Thoracic aorta (tissue), 2 donors: ENCODE measurements at places on chromosomes 16 and 17.

DNA sequence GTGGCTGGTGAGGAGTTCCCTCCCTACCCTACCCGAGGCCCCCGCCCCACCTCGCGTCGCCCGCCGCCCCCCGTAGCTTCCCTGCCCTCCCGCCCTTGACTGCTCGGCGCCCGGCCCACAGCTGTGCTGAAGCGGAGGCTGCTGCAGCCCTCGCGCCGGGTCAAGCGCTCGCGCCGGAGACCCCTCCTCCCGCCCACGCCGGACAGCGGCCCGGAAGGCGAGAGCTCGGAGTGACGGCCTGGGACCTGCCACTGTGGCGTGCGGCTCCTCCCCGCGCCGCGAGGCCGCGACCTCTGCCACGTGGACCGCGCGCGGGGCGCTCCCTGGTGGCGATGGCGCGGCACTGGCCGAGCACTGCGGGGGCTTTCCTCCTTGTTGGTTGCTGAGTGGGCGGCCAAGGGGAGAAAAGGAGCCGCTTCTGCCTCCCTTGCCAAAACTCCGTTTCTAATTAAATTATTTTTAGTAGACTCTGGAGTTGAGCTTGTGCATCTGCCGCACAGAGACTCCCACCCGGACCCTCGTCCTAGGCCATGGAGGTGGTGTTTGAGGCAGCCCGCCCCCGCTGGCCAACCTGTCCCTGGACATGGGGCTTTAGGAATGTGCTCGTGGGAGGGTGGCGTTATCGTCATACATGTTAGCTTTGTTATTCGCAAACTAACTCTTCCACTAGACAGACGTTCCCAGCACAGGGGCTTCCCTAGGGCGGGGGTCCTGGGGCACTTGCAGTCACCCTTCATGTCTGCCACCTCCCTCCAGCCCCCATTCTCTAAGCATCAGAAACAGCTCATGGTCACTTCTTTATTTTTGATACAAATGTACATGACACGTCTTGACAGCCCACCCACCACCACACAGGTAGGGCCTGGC, 4.4 kb downstream of the TP53I13 start:
- peak overlapping the region; percentile 70 for H3K4me3 ChIP-seq
- no peak overlapping the region for H3K27ac ChIP-seq
- no peaks in the 10 kb centered on the region for H3K27me3 ChIP-seq

DNA sequence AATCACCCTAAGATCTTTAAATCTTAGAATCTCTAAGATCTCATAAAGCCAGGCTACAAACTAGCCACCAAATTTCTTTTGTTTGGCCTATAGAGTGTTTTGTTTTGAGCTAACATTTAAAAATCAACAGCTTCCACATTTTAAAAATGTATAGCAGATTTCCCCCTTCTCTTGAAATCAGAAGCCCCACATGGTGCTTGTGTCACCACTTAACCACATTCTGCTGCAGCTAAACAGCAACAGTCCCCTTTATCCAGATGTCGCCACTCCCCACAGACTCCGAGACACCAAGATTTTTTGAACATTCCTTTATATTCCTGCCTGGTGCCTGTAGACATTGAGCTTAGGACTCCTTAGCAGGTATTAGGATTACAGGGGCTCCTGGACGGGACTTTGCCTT, 16.0 kb downstream of the GUCY2D start:
- no peak for DNase-seq
- H3K36me3 ChIP-seq, result no peaks in the 10 kb centered on the region
- H3K4me3 ChIP-seq, result no peak overlapping the region
- H3K27me3 ChIP-seq, result peaks cover 8% of the 10 kb centered on the region

- H3K27me3 ChIP-seq, result no peaks in the 10 kb centered on the region
- no peak overlapping the region for H3K4me3 ChIP-seq
- H3K4me1 ChIP-seq, result no peaks in the 10 kb centered on the region
- no peak for DNase-seq
- H3K36me3 ChIP-seq, result no peaks in the 10 kb centered on the region
These were observed 20.2 kb downstream of the GNAO1 start for GRCh38 chr16:56211435-56211981.

- DNase-seq, result no peak
- no peak overlapping the region for H3K4me3 ChIP-seq
- H3K27me3 ChIP-seq, result no peaks in the 10 kb centered on the region
- no peaks in the 10 kb centered on the region for H3K4me1 ChIP-seq
These were observed 27.4 kb upstream of the SLC38A10 start for GRCh38 chr17:81322271-81323082.

DNA sequence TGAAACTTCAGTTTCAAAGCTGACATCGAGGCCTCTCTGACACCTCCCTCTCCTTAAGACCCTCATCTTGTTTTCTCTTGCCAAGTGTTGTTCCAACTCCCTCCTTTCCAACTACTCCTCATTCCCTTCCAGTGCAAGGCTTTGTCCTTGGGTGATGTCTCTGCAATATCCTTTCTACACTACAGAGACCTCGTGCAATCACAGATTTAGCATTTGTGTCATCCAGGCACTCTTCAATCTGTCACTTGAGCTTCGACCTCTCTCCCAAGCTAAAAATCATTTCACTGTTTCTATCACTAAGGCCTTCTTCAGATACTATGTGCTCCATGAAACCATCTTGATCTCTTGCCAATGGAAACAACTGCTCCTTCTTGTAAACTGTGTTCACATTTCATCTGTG, 31.6 kb downstream of the TEKT3 start:
- no peaks in the 10 kb centered on the region for H3K4me1 ChIP-seq
- H3K36me3 ChIP-seq, result no peaks in the 10 kb centered on the region
- H3K4me3 ChIP-seq, result no peak overlapping the region
- DNase-seq, result no peak
- H3K27ac ChIP-seq, result no peak overlapping the region

GRCh38 chr17:41518789-41519449, at the start of gene KRT15:
KRT15 (minus strand) TSS chr17:41518890; CDS start chr17:41518827, 63 bp downstream.
- no peaks in the 10 kb centered on the region for H3K36me3 ChIP-seq
- no peak within 1 kb of the TSS for H3K27ac ChIP-seq
- H3K27me3 ChIP-seq, result no peaks in the 10 kb centered on the region
